HFFc6 (cell line): ENCODE measurements at places on chromosomes 4 and X. TPM values are rescaled to one million over a fixed set of nuclear protein-coding genes. Genes with fewer than 3 reads are reported as not detected.

GRCh38 chr4:35562861-35563260 is 681.5 kb downstream of the ARAP2 start:
- no peak for DNase-seq

DNA sequence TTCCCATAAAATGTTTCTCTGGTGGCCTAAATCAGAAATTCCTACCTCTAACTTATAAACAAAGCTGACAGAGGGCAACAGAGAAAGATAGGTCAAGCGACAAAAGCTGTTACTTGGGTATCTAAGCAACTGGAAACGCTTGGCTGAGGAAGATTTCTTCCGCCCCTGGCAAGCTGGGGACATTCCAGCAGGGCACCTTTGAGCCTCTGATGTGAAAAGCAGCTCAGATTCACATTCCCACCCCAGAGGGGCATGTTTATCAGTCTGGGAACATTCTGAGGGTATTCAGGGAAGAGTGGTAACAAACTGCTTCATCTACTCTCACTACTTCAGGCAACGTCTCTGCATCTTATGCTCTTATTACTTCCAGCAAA is 3.5 kb upstream of the CDS1 start:
- no peak for DNase-seq

- DNase-seq: peak; percentile 50
Measured at GRCh38 chr4:10164877-10165283, 48.3 kb upstream of the WDR1 start.

- peak; percentile 89 for DNase-seq
Measured at GRCh38 chrX:134669378-134670098, 11.3 kb upstream of the PLAC1 start.

DNA sequence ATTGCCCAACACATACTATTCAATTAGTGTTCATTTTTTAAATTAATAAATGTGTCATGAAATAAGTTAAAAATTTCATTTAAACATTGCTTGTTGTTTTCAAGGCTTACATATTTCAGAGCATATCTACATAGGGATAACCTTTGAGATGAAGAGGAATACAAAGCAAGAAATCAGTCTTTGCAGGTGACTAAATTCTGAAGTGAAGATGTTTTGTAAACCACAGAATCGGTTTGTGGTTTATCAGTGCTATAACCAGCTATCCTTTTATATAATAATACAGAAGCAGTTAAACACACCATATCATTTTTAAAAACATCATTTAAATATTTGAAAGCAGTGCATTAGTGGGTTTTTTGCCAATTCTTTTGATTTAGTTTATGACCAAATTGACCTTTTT is 26.9 kb downstream of the FAM241A start:
- no peak for DNase-seq

ACSL4 gene
- total RNA-seq: 97.2 to 110 TPM (median 105 TPM) in 3 replicates

- peak; percentile 79 for DNase-seq
Measured at GRCh38 chr4:19300213-19300612, 951.5 kb upstream of the SLIT2 start.

DNA sequence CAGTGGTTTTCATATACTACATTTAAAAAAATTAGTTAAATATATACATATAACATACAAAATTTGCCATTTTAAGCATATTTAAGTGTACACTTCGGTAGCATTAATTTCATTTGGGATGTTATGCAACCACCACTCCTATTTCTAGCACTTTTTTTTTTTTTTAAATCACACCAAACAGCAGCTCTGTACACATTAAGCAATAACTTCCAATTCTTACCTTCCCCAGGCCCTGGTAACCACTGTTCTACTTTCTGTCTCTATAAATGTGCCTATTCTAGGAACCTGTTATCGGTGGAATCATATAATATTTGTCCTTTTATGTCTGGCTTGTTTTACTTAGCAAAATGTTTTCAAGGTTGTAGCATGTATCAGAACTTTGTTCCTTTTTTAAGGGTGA is 39.1 kb downstream of the TMEM164 start:
- no peak for DNase-seq

DNA sequence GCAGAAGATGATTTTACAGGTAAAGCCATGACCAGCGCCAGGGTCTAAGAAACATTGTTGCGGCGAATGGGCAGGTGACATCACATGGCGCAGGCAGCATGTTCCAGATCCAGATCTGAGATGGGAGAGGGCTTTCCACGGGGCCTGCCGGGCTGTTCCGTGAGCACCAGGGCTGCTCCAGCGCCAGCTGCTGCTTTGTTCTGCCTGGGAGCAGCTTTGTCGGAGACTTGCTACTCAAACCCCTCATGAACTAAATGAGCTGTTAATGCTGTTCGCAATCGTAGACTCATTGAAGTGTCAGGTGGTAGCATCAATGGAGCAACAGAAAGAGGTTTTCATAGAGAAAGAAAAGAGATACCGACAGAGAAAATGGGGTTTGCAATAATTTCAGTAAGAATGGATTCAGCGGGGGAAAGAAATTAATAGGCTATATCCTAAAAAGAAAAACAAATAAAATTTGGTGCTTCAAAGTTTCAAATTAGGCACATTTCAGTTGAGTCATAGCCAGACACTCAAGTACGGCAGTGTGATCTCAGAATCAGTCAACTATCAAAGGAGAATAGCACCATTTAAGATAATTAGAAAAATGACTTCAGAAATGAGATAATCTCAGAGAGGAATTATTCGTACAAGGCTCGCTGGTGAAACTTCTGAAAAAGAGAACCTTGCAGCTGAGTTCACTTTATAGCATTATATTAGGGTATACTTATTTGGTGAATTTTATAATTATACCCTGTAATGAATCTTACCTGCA is 23.9 kb downstream of the SORBS2 start:
- DNase-seq: no peak

GRCh38 chr4:24210332-24210902 is 320.6 kb upstream of the PPARGC1A start:
- DNase-seq: peak; percentile 0

ZNF518B gene
- total RNA-seq: 13.8 to 14.4 TPM (median 14.0 TPM) in 3 replicates

- DNase-seq: no peak
Measured at GRCh38 chr4:139279760-139280620, at the start of gene MGARP. Gene MGARP (minus strand): TSS chr4:139280225. CDS start chr4:139280158, 67 bp downstream.

GRCh38 chrX:13752141-13752540 is 17.6 kb downstream of the OFD1 start:
- no peak for DNase-seq

RAB28 gene
- total RNA-seq: 11.3 to 11.9 TPM (median 11.4 TPM) in 3 replicates

DNA sequence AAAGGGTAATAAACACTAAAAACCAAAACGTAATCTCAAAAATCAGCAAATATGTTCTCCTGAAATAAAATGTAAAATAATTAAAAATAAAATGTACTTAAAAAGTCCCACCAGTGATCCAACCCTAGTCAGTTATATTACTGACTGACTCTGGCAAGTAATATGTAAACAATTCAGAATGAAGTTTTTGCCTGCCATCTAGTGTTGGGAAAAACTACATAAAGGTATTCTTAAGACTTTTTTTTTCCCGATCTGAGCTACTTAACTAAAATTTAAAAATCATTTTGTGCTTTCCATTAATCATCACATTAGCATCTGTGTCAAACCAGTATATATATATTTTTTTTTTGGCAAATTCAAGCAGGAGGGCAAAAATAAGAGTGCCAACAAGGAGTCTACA is 24.0 kb downstream of the RCHY1 start:
- peak; percentile 10 for DNase-seq

GRCh38 chr4:22573198-22573597 is 57.3 kb upstream of the ADGRA3 start:
- no peak for DNase-seq

DNA sequence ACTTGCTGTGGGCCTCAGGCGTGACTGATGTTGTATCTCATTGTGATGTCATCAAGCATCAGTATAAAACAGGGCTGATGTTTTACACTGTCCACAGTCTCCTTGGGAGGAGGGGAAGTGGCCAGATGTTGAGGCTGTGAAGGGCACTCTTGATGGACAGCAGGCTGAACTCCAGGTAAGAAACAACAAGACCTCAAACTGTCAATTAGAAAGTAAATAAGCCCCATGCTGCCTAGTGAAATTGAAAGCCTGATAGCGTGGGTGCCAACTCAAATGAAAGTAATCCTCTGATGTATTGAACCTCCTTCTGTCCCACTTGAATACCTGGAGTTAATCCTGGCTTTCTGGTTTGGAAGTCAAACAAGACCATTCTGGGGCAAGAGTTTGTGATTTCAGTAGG is 19.7 kb downstream of the VSIG1 start:
- DNase-seq: no peak

PAGE2B gene
- not detected in 3 replicates for total RNA-seq

GRCh38 chrX:132461886-132462285 is 27.0 kb downstream of the MBNL3 start:
- no peak for DNase-seq

EGFL6 gene
- not detected in 3 replicates for total RNA-seq

GRCh38 chr4:152588869-152589268 is 53.0 kb upstream of the FBXW7 start:
- no peak for DNase-seq

GRCh38 chrX:76918033-76918432 is 490.5 kb downstream of the MAGEE1 start:
- DNase-seq: no peak

- no peak for DNase-seq
Measured at GRCh38 chr4:67762086-67762485, 7.9 kb upstream of the GNRHR start.

DNA sequence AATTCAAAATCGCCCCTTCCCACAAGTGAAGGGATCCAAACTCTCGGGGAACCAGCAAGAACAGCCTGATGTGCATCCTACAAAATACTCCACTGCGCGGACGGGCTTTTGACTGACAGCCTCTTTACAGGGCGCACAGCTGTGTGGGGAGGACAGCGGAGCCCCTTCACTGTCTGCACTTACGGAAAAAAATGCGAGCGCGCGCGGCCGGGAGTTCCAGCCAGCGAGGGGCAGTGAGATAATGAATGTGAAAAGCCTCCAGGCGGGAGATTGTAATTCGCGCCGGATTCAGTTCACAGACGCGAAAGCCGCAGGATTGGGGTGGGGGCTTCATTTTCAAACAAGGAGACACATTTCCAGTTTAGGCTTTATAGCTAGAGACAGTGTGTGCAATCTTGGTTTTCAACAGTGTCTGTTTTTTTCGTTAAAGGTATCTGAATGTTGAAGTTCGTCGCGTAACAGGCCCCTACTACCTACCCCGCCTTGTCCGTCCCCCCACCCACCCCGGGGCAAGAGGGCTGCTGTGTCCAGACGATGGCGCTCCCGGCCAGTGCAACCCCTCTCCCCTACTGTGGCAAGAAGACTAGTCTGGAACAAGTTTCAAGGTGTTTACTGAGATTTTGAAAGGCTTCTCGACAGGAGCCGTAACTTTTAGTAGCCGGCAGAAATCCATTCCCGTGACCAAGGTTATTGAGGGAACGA is 1.7 kb upstream of the GPR50 start:
- no peak for DNase-seq

- DNase-seq: no peak
Measured at GRCh38 chr4:58761563-58761962, 1651.4 kb upstream of the IGFBP7 start.

GRCh38 chr4:84790769-84791565 is 175.5 kb downstream of the WDFY3 start:
- no peak for DNase-seq

GRCh38 chrX:10167573-10167972 is 10.8 kb downstream of the CLCN4 start:
- no peak for DNase-seq

DNA sequence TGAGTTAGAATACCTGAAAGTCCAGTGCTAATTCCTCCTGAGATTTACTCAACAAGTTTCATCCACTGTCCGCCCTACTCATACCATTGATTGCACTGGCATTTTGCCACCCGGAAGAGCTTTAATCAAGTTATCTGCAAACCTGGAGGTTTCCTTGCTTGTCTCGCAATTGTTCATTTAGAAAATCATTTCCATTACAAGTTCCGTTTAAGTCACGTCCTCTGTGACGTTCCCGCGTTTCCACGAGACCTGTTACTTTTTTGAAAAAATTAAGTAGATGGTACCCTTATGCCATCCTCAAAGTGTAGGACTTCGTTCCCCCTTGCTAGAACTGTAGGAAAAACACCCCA is 761 bp upstream of the FRYL start:
- peak; percentile 52 for DNase-seq

- no peak for DNase-seq
Measured at GRCh38 chr4:36081185-36081584, 163.1 kb downstream of the ARAP2 start.

DNA sequence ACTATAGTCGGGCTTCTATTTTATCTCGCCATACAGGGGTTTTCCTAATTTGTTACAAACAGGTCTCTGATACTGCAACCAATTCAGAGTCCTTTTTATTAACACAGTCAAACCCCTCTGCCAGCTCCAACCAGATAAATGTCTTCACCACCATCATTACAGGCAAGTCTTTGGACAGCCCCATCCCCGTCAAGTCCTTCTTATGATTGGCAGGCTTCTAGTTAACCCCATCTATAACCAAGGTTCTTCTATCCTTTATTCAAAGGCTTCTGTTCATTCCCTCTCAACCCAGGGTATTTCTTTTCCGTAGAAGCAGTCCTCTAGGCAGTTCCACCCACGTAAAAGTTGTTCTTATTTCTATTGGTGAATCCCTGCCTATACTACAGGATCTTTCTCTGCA is 29.9 kb upstream of the FOXR2 start:
- no peak for DNase-seq

- DNase-seq: no peak
Measured at GRCh38 chrX:112852851-112853250, 12.2 kb upstream of the AMOT start.

DNA sequence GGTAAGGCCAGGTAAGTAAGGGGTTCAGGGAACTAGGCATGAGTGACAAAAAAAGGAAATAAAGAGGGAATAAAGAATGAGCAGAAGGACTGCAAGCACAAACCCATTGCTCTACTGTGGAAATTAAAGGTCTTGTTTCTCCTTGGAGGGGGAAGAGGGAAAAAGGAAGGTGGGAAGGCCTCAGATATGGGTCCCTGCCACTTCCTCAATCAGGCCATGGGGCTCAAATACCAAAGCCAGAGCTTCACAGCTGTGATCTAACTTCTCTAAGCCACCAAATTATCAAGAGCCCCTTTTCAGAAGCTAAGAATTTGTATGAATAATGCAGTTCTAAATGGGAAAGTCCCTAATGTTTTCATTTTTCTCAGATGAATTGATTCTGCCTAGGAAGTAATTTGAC is 4.7 kb downstream of the USP51 start:
- DNase-seq: no peak

DNA sequence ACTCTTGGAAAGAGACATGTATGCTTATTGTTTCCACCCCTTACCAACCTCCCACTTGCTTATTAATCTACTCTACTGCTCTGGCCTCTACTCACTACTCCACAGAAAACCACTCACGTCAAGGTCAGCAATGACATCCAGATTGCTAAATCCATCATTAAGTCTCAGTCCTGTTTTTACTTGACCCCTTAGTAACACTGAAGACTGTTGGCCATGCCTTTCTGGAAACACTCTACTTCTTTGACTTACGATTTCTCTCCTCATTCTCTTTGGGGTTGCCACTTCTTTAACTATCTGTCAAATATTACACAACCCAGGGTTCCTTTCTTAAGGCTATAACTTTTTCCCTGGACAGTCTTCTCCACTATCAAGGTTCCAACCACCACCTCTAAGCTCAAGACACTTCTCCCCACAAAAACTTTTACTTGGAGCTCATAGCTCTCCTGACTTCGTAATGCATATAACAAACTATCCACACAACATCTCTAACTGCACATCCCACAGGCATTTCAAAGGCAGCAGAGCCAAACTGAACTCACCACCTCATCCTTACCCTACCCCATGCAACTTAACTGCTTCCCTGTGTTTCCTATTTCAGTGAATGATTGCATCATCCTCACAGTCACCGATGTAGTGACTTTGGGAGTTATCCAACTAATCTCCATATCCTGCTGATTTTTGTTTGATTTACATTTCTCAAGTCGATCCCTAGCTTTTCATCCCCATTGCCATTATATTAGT is 15.8 kb upstream of the MAGEA4 start:
- DNase-seq: peak; percentile 30
